Fibroblast of skin of left quadriceps (primary cell): ENCODE measurements at places on chromosomes 3 and 15.

- DNase-seq = no peak
Measured at GRCh38 chr15:100526027-100526481, 2.7 kb downstream of the CERS3 start.

DNA sequence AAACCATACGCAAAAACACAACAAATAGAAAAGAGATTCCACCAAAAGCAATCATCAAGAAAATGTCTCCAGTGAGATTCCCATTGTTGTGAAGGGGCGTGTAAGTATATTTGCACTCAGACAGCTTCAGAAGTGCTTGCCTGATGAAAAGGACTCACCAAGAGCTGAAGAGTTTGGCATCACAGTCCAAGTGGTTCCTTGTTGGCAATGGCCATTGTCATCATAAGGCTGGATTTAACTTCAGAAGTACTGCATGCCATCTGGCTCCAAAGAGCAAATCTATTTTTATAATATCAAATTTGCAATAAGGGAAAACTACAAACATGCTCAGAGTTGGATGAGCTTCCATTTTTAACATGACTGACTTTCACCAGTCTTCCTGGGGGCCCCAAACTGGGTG, 505.3 kb upstream of the NR2F2 start:
- no peak for DNase-seq

- DNase-seq = no peak
Measured at GRCh38 chr15:38553071-38553470, 11.5 kb downstream of the RASGRP1 start.

DNA sequence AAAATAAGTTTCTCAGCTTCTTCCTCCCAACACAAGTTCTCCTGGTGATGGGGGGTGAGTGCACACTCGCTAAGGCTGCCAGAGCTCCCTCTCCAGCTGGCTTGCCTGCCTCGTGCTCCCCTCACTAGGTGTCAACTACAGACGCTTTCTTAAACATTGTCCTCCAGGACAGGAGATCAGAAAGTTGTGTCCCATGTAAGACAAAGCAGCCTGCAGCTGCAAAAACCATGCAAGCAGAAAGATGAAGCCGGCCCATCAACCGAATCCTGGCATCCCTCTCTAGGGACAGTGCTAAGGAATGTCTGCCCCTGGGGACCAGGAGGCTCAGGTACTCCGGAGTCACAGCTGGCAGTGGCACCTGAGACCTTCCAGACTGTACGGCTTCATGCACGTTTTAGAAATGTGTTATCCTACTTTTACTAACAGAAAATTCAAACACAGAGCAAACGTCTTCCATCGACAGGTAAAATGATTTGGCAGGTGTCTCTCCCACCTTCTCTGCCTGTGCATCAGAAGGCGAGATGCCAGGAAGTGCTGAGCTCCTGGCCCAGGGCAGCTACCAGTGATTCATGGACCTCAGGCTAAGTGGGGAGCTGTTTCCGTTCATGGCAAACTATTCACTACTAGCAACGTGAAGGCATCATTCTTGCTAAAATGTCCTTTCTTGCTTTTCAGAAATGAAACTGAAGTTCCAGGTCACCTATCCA, 246.1 kb downstream of the ADAMTS17 start:
- DNase-seq = no peak

DNA sequence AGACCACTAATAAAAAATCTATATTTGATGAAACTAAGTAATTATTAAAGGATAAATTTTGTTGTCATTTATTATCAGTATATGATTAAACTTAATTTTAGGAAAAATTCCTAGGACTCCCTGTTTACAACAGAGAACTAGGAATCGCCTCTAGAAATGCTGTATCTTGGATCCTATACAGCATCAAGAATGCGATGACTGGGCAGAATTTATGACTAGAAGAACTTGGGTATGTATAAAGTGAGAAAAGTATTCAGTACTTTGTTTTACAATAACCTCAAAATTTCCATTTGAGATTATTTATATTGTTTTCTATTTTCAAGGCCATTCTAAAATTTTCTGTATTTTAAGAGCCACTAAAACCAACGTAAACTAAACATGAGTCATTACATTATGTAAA, 82.3 kb upstream of the AGTR1 start:
- DNase-seq = peak; percentile 34

DNA sequence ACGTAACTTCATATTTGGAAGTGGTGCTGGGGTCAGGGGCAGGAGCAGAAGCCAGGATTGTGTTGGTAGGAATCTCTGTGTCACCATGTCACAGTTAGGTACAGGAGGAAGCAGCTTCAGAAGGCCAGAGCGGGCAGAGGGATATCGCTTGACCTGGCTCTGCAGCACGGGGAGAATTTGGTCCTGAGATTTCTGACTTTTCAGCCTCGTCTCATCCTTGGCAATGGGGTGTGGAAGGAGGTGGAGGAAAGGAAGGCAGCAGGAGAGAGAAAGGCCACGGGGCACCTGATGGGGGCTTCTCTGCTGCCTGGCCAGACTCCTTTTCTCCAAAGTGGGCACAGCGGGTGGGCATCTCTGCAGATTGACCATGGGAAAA, 564 bp downstream of the IL16 start:
- DNase-seq = no peak

DNA sequence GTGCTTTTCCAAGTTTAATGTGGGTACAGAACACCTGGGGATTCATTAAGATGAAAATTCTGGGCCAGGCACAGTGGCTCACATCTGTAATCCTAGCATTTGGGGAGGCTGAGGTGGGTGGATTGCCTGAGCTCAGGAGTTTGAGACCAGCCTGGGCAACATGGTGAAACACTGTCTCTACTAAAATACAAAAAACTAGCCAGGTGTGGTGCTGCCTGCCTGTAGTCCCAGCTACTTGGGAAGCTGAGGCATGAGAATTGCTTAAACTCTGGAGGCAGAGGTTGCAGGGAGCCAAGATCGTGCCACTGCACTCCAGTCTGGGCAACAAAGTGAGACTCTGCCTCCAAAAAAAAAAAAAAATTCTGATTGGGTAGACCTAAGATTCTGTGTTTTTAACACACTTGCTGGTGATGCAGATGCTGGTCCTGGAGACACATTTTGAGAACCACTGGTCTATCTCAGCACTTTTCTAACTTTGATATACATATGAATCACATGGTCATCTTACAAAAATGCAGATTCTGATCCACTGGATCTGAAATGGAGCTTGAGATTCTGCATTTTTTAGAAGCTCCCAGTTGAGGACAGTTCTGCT, 223.8 kb upstream of the SATB1 start:
- no peak for DNase-seq

DNA sequence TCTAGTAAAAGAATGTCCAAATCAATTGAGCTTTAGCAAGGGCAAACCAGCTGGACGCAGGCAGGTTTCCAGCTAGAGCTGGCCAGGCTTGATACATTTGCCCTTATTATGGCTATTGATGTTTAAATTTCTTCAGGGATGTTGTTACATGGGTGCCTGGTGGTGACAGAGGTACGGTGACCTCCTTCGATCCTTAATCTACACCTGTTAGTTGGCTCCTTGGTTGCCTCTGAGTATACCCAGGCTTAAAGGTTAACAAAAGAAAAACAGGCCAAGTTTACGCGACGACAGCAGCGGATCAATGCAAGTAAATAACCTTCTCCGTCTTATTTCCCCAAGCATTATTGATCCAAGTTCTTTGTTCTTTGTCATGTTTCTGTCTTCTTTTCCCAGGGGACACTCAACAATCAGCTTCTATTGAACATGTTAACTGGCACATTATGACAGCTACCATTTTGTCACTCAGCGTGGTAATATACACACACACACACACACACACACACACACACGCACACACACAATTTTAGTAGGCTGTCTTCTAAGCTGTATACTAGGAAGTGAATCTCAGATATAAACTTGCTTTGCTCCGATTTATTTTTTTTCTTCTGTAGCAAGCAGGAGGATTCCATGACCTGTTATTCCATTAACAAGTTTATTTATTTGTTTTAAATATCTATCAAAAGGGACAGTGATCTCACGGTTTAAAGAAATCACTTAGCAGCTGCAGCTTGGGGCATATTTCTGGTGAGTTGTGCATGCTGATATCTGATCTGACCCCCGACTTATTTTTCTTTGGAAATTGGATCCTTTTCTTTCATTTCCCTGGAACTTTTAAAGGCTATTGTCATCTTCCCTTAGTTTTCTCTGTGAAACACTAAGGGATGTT, 844.7 kb downstream of the MCTP2 start:
- DNase-seq = no peak

GRCh38 chr3:112930771-112931170, 44.1 kb downstream of the CD200R1 start:
- DNase-seq = no peak

DNA sequence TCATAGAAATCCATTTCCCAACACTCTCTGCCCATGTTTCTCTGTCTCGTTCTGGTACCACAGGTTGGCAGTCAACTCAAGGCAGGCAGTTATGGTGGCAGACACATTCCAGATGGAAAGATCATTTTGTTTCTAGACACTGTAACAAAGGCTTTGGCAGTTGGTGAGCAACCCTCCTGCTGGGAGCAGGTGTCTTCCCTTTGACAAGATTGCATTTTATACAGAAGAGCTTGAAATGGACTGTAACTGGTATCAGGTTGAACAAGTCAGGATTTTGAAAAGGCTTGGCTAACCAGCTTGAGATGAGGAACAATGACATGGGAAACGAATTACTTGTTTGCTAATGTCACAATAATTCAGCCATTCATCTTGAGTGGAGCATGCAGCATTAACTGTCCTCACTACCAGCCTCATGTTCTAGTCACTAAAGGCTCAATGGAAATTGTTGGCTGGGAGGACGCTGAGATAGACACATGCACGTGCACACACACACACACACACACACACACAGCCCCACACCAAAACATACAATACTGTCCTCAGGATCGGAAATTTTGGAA, 170.0 kb downstream of the SEMA6D start:
- DNase-seq = no peak
